Esophagus squamous epithelium (tissue), 5 donors: ENCODE measurements at places on chromosomes 13 and 19.

GRCh38 chr13:45109102-45109720 is 11.1 kb upstream of the GTF2F2 start:
- no peak for DNase-seq

DNA sequence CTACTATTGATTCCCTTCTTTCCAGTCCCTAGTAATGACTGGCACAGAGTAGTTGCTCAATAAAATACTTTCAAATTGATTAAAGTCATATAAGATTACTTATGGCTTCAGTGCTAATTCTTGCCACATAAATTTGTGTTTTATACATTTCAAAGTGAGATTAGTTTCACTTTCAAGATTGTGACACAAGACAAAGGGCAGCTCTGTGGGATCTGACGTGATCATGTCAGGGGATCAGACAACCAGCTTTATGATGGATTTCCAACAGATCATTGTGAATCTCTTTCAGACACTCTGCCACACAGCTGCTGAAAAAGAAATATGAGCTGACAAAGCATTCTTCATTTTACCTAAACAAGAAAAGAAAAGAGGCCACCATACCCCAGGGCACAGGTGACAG is 73.4 kb upstream of the POMP start:
- no peak for DNase-seq

DNA sequence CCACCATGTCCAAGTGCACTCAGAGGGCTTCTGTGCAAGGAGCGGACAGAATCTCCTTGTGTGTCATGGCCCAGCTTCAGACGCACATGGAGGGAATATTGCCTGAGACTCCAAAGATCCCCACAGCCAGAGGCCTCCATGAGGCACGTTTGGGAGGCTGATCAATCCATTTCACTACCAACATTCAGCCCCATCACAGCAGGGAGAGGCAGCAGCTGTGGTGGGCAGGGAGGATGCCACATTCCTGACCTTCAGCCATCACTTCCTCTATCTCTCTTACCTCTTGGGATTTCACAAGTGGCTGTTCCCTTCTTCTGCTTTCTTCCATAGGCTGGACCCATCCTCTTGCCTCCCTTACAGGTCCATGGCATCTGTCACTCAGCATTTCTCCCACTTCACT is 82.4 kb upstream of the MBNL2 start:
- DNase-seq: no peak

DNA sequence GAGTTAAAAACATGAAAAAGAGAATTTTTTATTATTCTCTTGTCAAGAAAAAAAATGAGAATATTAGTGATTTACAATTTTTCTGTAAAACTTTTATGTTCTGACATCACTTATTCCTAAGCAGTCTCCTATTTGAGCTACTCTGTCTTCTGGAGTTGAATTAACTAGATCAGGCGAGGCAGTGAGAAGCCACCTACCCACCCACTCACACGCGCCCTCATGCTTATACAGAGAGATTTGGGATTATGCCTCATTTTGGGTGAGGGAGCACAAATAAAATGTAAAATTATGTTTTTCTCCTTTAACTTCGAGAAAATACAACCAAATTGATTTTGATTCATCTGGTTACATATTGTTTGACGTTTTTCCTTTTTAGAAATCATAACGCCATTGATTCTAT is 424.5 kb downstream of the ITGBL1 start:
- no peak for DNase-seq

- DNase-seq: no peak
These were observed 69.2 kb upstream of the KCTD15 start for GRCh38 chr19:33727331-33727998.

DNA sequence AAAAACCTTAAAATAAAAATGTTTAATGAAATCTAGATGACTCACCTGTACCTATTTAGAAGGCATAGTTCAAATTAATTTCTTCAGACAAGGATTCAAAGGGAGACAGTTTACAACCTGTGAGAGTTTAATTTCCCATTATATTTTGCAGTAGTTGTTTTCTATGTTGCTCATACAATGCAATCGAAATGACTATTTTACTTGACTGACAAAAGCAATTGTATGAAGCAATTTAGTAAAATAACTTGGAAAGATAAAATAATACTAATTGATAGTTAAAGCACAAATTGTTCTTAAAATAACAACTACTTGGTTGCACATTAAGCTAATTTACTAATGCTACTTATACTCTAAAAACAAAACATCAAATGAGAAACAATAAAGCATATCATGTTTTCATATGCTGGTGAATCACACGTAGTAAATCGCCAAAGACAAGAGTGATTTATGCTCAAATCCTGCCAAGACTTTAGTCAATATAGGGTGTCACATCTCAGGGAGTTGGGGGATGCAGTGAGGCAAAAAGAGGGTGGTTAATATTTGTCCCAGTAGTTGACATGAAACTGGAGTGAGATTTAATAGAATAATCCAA is 6.4 kb downstream of the DACH1 start:
- DNase-seq: no peak

- DNase-seq: no peak
These were observed 46.8 kb downstream of the CCNE1 start for GRCh38 chr19:29858621-29859020.

GRCh38 chr13:20263393-20264044 is 31.4 kb upstream of the GJB6 start:
- DNase-seq: no peak

DNA sequence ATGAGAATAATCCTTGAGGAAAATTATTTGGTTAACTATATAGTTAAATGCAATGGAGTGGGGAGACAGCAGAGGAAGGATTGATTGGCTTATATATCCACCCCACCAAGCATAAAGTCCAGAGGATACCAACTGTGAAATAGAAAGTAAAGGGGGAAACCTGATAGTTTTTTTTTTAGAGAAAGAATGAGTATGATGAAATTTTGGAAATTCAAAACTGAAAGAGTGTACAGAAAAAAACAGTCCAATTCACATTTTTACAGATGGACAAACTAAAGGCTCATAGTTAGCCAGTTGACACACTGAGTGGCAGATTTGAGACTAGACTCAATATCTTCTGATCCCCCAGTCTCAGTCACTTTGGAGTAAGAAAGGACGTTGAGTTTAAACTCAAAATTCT is 51.1 kb downstream of the FNDC3A start:
- no peak for DNase-seq

- no peak for DNase-seq
These were observed 61.8 kb downstream of the WDFY2 start for GRCh38 chr13:51645761-51646670.
